ENCODE measurements at places on chromosomes 3 and 15.

GRCh38 chr15:69729167-69729748 is 276.6 kb downstream of the RPLP1 start:
- DNase-seq = peak; percentile 77

GRCh38 chr3:141699324-141699723 is 38.8 kb upstream of the RNF7 start:
- no peak for DNase-seq

DNA sequence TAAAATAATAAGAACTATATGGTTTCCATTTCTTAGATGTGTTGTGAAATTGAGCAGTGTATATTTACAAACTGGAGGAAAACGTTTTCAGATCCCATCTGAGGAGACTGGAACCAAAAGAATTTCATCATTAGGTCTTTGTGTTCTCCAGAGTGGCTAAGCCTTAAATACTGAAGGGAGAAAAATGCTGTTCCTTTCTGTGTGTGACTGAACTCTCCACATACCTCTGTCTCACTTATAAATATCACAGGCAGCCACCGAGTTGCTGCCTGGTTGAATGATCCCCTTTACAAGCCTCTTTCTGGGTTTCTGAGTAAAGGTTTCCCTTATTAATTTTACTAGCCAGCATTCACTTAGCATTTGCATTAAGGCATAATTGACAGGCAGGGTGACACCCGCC is 913.9 kb upstream of the NR2F2 start:
- no peak for DNase-seq

DNA sequence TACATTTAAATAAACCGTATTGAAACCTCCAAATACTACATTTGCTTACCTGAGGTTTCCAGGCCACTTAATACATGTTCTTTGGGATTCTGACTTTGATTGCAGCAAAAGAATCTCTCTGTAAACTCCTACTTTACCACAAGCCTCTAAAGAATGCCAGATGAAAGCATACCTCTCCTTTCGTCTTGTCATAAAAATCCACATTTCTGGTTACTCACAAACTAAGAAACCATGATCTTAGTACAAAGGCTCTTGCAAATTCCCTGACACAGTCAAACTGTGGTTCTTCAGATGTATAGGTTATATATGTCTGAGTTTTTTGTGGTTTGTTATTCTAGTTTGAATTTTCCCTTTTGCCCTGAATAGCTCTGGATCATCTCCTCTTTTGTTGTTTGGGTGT is 188.4 kb downstream of the RAP2B start:
- DNase-seq = no peak

DNA sequence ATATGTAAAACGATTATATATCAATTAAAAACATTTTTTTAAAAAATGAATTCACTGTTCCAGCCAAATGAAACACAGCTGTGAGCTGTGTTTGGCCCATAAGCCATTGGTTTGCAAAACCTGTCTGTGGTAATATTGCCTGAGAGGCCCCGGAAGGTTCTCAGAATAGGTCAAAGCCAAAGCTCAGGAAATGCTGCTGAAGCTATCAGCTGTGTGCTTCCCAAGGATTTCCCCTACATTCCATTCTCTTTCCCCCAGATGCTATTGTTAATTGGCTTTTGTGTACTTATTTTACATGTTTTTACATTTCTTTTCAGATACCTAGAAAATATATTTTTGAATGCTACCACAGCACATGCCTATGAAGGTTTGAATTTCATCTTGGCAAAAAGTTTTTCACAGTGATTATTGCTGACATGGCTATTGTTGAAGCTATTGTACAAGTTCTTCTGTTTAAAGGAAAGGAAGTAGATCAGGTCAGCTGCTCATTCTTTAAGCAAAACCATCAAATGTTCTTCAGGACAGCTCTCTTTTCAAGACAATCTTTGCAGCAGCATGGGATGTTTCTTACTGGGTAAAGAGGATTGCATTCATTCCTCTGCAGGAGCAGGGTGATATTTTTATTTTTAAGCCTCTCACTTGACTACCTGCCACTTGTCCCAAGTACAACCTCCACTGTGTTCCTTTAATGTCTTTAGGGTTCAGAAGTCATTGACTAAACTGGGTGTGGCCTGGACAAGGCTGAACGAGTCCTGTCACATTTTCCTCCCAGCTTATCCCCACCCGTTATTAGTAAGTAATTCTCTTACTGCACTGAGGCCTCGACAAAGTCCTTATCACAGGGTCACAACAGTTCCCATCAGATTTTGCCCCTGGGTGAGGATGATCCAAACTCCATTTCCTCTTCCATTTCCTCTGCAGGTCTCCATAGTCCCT is 26.3 kb upstream of the BNC1 start:
- no peak for DNase-seq

- DNase-seq = no peak
Measured at GRCh38 chr3:28989646-28990089, 291.2 kb upstream of the RBMS3 start.

DNA sequence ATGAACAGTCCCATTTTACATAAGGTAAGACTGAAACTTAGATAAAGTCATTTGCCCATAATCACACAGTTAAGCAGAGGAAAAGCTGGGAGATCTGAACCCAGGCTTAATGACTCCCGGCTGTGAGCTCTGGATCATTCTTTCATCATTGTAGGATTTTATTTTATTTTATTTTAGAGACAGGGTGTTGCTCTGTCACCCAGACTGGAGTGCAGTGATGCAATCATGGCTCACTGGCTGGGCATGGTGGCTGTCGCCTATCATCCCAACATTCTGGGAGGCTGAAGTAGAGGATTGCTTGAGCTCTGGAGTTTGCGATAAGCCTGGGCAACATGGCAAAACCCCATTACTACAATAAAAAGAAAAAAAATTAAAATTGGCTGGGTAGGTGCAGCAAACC is 31.2 kb upstream of the RAF1 start:
- DNase-seq = no peak

DNA sequence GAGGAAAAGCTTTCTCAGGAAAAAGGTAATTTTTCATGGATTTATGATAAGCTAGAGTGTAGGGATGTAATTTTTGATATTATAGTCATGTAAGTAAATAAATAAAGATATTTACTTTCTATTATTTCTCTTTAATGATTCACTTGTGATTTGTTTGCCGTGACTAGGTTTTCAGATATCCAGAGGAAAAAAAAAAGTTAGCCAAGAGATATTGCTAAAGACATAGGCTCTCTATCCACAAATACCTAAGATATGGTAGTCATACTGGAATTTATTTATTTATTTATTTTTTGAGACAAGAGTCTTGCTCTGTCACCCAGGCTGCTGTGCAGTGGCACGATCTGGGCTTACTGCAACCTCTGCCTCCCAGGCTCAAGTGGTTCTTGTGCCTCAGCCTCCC is 59.9 kb downstream of the AP4E1 start:
- DNase-seq = no peak

- DNase-seq = no peak
Measured at GRCh38 chr15:59965741-59966140, 38.4 kb upstream of the FOXB1 start.

GRCh38 chr15:48309740-48310139 is 21.5 kb upstream of the DUT start:
- DNase-seq = no peak

- no peak for DNase-seq
Measured at GRCh38 chr3:186466391-186466974, 77.7 kb downstream of the CRYGS start.

GRCh38 chr3:106533788-106534160 is 665.0 kb upstream of the CBLB start:
- DNase-seq = no peak

DNA sequence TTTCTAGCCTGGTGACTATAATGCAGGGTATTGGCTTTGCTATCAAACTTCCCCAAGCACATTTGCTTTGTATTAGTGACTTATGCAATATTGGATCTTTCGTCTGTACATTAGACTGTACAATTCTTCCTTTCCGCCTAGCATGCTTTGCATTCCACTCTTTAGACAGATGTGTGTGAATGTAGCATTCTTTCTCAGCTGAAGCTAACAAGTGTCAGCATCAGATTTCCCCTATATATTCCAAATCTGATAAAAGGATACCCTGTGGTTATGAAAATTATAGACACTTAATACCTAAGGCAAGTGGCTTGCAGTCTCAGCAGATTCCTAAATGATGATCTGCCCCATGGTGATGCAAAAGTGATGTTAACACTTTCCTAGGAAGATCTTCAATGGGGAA is 360.1 kb downstream of the CNTN4 start:
- DNase-seq = no peak

- DNase-seq = no peak
Measured at GRCh38 chr15:28918141-28918983, 32.6 kb downstream of the APBA2 start.

- DNase-seq = no peak
Measured at GRCh38 chr15:73918784-73919183, 7.5 kb upstream of the LOXL1 start.

DNA sequence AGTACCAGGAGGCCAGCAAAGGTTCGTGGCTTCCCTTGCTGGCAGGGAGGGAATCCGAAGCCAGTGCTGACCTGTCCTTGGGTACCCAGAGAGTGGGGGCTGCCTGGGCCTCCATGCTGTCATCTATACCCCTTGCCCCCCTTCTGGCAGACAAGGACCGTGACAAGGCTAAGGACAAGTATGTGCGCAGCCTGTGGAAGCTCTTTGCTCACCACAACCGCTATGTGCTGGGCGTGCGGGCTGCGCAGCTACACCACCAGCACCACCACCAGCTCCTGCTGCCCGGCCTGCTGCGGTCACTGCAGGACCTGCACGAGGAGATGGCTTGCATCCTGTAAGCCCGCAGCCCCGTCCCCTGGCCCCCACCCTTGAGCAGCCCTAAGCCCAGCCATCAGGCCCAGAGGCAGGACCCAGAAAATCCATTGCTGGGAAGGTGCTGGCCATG is 2.8 kb downstream of the FES start:
- DNase-seq = no peak

DNA sequence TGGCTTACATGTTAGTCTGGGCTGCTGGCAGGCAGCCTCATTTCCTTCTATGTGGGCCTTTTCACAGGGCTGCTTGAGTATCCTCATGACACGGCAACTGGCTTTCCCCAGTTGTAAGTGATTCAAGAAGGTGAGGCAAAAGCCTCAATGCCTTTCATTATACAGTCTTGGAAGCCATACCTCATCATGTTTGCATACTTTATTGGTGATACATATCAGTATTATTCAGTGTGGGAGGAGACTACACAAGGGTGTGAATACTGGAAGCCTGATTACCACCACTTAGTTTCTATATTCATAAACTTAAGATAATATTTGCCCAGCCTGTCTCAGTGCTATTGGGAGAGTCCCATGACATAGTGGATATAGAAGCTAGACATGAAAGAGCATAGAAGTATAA is 346.8 kb downstream of the SOX2 start:
- no peak for DNase-seq

DNA sequence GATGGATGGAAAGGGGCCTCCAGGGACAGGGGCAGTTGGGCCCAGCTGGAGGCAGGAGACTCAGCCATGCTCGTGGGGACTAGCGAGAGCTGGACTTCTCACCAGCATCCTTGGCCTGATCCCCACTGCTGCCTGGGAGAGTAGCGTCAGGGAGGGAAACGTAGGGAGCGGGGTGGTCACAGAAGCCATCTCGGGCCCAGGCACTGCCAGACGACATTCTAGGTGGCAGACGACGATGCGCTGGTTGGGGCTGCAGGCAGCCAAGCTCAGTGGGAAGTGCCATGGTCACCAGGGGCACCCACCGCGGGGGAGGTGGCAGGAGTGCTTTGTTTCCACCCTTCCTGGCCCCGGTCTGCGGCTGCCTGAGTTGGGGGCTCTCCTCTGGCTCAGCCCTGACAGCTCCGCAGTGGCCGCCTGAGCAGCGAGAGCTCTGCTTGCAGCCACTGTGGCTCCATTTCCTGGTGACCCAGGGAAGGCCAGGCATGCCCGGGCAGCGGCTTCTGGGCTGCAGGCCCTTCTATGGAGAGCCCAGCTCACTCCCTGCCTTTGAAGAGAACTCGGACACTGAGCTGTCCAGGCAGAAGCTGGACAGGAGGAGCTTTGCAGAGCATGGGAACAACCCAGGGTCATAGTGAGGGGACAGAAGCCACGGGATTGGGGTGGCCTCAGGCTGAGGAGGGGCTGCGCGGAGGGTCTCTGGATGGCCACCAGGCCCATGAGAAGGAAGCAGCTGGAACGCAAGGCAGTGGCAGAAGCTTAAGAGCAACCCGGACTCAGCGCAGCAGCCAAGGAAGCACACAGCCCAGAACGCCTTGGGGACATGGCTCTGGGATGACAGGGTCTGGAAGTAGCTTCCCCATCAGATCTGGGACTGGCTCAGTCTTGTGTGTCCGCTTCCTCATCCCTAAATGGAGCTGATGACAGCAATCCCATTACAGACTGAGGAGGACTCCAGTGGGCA is 30.8 kb downstream of the KLHL25 start:
- no peak for DNase-seq

- no peak for DNase-seq
Measured at GRCh38 chr15:92693691-92694331, 38.2 kb upstream of the FAM174B start.

- DNase-seq = no peak
Measured at GRCh38 chr3:7209098-7209497, 348.2 kb downstream of the GRM7 start.

GRCh38 chr15:39462691-39463090 is 118.2 kb upstream of the THBS1 start:
- no peak for DNase-seq

DNA sequence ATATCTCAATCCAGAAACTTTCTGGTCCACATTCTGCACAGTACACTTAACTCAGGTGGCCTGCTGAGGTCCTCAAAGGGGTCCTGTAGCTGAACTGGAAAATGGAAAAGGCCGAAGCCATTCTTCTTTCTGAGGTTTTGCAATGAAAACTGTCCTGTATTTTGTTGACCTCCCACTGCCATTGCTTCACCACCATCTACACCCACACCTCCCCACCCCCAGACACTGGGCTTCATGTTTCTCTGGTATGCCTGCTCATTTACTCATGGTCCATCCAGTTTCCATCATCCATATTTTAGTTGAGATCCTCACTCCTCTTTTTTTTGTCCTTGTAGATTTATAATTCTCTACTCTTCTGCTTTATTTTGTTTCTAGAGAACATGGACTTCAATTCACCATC is 115.7 kb upstream of the SLC24A5 start:
- DNase-seq = no peak

DNA sequence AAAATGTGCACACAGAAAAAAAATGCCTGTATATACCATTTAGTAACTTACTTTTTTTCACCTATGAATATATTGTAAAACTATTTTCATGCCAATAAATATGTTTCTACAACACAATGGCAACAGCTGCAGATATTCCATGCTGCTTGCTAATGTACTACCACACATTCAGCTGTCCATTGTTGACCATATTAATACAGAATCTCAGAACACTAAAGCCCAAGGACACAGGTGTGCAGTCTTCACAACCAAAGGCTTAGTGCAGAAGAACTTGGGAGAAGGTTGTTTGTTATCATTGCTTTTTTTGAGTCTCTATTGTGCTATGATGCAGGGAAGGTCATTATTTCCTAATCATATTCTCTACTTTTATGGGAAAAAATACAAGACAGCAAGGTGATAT is 79.6 kb downstream of the DIPK2A start:
- no peak for DNase-seq

DNA sequence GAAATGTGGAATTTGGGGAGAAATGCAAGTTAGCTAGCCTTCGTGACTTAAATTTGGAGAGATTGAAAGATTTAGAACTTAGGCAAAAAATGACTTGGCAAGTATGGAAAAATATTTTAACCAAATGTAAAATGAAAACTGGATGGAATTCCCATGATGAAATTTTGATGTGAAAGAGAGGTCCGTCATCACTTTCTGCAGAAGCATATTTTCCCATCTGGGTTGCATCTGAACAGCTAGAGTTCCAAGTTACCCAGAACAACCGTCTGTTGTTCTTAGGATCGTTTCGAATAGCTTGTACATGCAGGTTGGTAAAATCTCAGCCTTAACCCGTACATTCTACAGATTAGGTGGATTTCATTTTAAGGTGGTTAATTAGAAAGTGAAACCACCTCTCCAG is 136.3 kb downstream of the GHSR start:
- DNase-seq = no peak

GRCh38 chr15:78065973-78066946 is 11.3 kb downstream of the TBC1D2B start:
- no peak for DNase-seq

Data from CD4-positive, alpha-beta T cell treated with Interleukin-2 at 100 ng/mL for 4 hours (primary cell).